ENCODE measurements at places on chromosomes 7 and 10. TPM values are rescaled to one million over a fixed set of nuclear protein-coding genes. Genes with fewer than 3 reads are reported as not detected.

GRCh38 chr7:4159761-4160554, 522.1 kb upstream of the FOXK1 start:
- no peak for DNase-seq

DNA sequence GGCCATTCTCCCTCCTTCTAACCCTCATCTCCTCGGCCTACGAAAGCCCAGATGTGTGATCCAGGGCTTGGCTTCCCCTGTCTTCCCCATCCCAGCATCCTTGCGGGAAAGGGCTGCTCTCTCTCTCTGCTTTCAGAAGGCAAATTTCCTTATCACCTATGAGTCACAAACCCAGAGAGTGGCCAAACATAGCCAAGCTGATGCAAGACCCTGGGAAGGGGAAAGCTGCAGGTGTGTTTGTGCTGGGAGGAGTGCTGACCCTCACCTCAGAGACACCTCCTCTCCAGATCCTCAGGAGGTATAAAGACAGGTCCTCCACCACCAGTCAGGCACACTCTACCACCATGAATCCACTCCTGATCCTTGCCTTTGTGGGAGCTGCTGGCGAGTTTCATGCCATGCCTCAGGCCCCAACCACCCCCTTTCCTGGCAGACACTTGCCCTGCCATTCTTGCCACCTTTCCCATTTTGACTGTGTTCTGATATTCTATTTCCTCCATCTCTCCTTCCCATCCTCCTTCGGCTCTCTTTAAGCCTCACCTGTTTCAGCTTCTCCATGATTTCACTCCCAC, 10.6 kb upstream of the PRSS2 start:
- DNase-seq = no peak

DNA sequence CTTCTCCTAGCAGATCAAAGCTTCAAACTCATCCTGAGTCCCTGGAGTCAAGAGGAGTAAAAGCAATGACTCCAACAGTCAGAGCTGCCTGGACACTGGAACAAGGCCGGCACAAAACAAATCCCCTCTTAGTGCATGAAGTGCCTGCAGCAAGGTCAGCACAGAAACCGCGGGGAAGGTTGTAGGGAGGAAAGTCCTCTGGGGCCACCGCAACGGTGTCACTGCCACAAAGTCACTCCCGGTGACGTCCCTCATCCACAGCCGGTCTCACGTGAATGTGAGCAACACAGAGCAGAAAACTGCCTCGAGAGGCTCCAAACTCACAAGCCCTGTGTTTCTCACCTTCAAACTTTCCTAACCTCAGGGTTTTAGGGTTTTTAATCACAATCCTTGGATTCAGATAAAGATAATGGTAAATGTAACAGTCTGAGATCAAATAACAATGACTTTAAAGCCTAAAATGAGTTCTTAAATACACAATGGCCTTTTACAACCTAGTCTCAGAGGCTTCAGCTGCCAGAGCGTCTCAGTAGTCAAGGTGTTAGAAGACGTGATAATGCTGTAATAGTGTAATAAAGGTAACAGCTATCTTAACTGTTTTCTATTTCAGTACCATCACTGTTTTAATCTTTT, 274.3 kb downstream of the ZMYND11 start:
- DNase-seq = no peak

- DNase-seq = no peak
These were observed 515.6 kb downstream of the INHBA start for GRCh38 chr7:41187322-41187721.

DNA sequence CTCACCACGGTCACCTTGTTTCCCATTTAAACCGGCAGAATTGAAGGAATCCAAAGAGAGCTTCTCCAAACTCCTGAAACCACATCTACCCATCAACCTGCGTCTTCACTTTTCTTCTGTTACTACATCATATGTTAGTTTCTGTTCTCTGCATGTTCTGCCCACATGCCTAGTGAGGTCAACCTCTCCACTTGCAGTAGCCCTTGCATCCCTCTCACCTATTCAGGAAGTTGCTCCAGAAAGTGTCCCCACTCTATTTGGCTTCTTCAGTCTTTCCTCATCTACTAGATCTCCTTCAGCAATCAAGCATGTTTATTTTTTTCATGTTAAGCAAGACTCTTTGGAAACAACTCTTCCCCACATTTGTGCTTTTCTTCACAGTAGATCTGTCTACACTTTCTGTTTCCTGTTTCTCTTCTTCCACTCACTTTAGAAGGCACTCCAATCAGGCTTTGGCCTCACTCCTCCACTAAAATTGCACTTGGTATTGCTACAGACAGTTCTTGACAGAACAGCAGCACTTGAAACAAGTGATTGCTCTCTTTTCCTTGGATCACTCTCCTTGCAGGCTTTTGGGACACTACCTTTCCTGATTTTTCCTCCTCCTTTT, 7.5 kb downstream of the SAMD9L start:
- DNase-seq = no peak

Gene PRPS1L1
- not detected for total RNA-seq

Gene ELFN1
- 3.8 TPM for total RNA-seq

DNA sequence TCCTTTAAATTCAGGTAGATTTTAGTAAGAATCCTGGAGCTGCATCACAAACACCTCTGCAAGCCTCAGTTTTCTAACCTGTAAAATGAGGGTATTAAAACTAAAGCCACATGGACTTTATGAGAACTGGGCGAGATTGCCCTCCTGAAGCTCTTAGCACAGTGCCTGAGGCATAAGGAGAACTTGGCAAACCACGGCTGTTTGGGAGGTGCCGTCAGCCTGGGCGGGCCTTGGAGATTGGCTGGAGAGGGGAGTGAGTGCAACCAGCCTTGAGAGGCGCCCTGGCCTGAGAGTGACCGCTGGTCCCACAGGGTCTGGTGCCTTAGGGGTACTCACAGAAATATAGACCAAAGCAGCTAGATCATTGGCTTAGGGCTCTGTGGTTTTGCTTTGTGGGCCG, 5.4 kb upstream of the TNS3 start:
- DNase-seq = no peak

GRCh38 chr7:116834815-116835504, 27.4 kb upstream of the CAPZA2 start:
- no peak for DNase-seq

GRCh38 chr10:72297281-72297804, 23.6 kb downstream of the DDIT4 start:
- no peak for DNase-seq

Gene MSMB
- not detected for total RNA-seq

Gene CLCN1
- 0.79 TPM for total RNA-seq

DNA sequence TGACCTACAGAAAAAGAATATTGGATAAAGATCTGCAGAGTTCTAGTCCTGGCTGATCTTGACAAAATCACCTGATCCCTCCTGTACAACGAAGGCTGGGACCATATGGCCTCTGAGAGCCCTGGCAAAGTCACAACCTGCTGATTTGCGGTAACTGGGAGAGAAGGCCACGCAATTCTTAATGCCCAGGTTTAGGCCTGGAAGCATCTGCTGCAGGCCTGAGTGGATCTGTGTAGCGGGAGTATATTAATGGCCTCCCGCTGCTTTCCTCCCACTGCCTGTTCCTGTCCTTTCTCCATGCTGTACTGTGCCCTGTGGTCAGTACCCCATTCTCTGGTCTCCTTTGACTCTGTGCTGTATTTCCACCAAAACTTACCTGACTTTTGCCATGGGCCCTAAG, 24.2 kb downstream of the AKR1B1 start:
- no peak for DNase-seq

GRCh38 chr10:115063701-115064658, 29.2 kb upstream of the ATRNL1 start:
- no peak for DNase-seq

Gene NIPSNAP2
- 43.6 TPM for total RNA-seq

- DNase-seq = no peak
These were observed 4.0 kb downstream of the HECW1 start for GRCh38 chr7:43116451-43116850.

GRCh38 chr7:134014935-134015334, 112.2 kb upstream of the LRGUK start:
- DNase-seq = no peak

DNA sequence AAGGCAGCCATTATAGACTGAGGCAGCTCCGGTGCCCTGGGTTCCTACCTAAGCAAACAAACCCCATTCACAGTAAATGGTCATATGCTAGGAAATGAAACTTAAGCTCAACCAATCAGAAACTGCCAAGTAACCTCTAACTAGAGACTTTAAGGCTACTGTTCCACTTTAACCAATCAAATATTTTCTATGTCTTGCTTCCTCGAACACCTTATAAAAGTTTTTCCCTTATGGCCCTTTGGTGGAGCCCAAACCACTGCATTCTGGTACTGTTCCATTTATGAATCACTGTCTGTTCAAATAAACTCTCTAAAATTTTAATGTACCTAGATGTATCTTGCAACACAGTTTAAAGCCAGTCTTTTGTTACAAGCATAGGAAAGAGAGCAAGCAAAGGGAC, 361.1 kb downstream of the HGF start:
- DNase-seq = no peak

DNA sequence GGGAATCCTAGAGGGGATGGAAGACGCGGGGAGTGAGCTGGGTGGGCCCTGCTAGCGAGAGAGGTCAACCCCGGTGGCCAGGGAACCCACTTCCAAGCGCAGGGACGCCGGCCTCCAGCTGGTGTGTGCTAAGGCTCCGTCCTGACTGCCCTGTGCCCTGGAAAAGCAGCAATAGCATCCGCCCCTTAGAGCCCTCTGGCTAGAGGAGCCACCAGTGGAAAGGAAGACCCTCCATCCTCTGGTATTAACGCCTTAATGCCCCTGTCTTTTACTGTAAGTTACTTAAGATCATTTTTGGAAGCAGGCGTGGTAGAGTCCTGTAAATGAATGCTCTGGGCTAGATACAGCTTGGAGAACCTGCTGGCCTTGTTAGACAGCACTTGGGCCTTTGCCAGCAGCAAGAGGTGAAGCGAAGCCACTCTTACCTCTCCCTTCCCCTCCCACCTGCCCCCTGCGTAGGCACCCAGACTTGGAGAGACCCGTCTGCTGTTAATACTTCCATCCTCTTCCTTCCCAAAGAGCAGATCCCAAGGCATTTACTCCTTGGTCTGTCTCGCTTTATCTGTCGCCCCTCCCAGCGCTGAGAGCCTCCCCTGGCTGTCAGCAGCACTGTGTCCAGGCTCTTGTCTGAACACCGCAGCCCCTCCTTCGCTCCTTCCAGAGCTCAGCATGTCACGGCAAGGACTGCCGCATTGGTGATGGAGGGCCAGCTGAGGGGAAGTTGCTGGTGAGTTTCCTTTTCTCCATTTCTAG, 4.6 kb downstream of the REPIN1 start:
- no peak for DNase-seq

- no peak for DNase-seq
These were observed 32.3 kb upstream of the PLEKHS1 start for GRCh38 chr10:113718969-113719822.

GRCh38 chr7:78558566-78558965, 760.0 kb downstream of the PHTF2 start:
- DNase-seq = no peak

Gene GRB10
- total RNA-seq = 71.4 TPM

DNA sequence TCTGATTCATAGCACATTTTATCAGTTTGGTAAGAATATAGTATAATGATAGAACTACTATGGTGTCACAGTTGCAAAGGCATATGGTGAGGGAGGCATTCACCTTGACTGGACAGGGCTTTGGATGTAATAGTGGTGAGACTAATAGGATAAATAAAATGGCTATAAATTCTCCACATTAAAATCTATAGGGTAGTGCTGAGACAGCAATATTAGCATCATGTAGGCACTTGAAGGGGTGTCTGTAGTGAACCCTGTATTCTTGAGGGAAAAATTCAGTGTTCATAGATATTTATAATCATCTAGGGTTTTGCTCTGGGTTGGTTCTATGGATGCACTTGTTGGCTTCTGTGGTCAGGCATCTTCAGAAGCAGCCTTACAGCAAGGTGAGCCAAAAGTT, 59.3 kb upstream of the ICA1 start:
- DNase-seq = no peak

DNA sequence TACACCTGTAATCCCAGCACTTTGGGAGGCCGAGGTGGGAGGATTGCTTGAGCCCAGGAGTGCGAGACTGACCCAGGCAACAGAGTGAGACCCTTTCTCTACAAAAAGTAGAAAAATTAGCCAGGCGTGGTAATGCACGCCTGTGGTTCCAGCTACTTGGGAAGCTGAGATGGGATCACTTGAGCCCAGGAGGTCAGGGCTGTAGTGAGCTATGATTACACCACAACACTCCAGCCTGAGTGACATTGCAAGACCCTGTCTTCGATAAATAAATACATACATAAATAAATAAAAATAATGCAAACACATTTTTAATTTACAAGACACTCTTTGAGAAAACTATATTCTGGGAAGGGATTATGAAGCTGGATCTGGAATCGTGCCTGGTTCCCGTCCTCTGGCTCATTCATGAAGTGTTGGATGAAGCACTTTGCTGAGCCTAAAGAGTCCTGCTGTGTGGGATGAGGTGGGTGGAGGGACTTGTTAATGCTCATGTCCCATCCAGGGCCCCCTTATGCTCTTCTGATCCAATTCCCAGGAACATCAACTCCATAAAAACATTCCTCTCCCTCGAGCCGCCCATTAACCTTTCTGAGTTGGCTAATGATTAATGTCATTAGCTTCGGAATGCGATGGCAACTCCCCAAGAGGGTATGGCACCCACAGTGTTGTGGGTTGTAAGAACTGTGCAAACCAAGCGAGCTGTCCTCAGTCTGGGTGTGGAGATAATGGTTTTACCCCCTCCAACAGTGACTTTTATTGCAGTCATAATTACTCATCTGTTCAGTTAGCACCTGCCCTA, 236.3 kb downstream of the BAMBI start:
- no peak for DNase-seq

- no peak for DNase-seq
These were observed 5.7 kb downstream of the ZSWIM8 start for GRCh38 chr10:73790886-73791625.

Gene ITPRID1
- total RNA-seq = not detected

Gene RNF133
- 1.0 TPM for total RNA-seq

GRCh38 chr10:28284126-28284525, 18.7 kb downstream of the MPP7 start:
- no peak for DNase-seq

DNA sequence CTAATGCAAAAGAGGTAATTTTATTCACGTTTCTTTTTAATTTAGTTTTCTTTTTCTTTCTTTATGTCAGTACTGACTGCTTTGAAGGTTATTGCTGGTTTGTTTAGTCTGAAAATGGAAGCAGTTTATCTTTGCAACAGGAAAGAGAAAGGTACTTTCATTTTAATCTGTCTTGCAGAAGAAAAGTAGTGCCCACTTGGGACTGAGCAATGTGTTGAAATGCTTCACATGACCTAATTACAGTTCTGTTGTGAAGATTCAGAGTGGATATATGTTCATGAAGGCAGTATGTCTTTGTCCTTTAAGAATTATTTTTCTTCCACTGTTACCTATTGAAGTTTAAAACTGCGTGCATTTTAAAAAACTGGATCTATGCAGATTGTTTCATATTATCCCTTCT, 80.1 kb downstream of the ANKIB1 start:
- DNase-seq = no peak

DNA sequence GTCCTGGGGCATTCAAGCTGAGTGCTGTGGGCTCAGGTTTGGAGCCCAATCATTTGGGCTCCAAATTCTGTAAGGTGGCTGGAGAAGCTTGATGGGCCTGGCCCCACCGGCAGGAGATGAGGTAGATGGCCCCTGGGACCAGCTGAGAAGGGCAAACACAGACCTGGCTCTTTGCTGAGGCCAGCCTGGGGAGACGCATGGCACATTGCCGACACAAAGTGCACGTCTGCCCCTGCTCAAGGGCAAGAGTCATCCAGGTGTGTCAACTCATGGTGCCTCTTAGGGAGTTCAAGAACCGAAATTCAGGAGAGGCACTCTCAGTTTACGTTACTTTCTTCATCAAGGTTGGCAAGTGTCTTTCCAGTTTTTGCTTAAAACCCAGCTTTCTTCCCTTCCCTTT, 227.5 kb downstream of the LRMDA start:
- no peak for DNase-seq

Gene COL28A1
- total RNA-seq = 0.46 TPM

Gene RSPH10B
- not detected for total RNA-seq

GRCh38 chr10:98411768-98412167, 3.2 kb downstream of the PYROXD2 start:
- DNase-seq = no peak

Measured in omental fat pad (tissue), 4 donors.